NAMALWA (cell line): ENCODE measurements at places on chromosomes 3 and 15.

DNA sequence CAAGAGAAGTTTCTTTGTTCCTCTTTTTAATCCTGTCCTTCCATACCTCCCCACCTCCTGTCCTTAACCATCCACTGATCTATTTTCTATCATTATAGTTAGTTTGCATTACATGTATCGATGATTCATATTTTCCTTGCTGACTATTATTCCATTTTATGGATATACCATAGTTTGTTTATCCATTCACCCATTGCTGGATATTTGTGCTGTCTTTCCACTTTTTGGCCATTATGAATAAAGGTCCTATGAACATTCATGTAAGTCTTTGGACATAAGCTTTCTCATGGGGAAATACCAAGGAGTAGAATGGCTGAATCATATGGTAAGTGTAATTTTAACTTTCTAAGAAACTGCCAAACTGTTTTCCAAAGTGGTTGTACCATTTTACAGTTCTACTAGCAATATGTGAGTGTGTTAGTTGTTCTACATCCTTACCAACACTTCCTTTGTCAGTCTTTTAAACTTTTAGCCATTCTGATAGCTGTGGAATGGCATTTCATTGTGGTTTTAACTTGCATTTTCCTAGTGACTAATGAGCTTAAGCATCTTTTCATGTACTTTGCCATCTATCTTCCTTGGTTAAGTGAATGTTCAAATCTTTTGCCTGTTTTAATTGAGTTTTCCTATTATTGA lies 11.7 kb downstream of the ATP6V1A start:
- DNase-seq, result no peak

DNA sequence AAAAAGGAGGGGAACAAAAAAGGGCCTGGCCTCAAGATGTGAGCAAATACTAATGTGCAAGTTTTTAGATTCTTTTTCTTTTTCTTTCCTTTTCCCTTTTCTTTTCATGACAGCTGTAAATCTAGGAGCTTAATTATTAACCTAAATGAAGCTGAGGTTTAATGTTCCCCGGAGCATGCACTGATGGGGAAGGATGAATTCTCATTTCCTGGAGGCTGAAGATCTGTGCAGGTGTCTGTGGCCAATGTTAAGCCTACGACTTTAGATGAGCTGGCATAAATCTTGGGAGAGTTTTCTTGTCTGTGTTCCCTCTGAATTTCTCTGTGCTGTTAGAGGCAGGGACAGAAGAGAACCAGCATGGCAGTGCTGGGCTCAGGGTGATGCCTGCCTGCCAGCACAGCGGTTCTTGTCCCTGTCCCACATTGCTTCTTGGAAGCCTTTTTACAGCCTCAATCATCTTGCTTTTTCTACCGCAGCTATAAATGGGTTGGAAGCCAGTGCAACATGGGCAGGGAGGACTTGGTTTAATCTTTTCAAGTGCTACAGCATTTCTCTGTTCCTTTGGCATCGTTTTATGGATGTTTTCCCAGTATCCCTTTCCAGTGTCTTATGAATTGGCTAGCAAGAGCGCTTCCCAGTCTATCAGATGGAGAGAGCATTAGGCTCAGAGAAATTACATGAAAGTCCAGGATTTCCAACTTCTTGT lies 119.1 kb downstream of the ATG7 start:
- no peak for DNase-seq

GRCh38 chr15:34737477-34737876 lies 17.3 kb downstream of the GJD2 start:
- DNase-seq, result no peak

- DNase-seq, result no peak
These were observed 109.9 kb downstream of the DNAJB8 start for GRCh38 chr3:128356822-128357221.

DNA sequence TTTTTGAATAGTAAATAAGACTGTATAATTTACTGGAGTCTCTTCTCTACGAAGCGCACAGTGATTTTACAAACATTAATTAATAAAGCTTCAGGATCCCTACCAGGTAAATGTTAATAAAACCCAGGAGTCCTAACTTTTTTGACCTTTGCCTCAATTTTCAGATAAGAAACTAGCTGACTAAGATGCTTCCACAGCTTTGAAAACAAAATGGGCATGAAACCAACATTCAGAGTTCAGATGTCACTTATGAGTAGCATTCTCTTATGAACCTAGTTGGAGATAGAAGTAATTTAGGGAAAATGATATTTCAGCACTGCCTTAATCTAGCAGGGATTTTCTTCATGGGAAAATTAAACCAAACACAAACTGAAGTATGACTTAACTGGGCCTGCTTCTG lies 13.0 kb upstream of the FHIT start:
- no peak for DNase-seq

GRCh38 chr3:113223475-113224281 lies 12.3 kb downstream of the BOC start:
- no peak for DNase-seq

GRCh38 chr3:152026033-152026556 lies 152.7 kb downstream of the SUCNR1 start:
- DNase-seq, result peak; percentile 23

DNA sequence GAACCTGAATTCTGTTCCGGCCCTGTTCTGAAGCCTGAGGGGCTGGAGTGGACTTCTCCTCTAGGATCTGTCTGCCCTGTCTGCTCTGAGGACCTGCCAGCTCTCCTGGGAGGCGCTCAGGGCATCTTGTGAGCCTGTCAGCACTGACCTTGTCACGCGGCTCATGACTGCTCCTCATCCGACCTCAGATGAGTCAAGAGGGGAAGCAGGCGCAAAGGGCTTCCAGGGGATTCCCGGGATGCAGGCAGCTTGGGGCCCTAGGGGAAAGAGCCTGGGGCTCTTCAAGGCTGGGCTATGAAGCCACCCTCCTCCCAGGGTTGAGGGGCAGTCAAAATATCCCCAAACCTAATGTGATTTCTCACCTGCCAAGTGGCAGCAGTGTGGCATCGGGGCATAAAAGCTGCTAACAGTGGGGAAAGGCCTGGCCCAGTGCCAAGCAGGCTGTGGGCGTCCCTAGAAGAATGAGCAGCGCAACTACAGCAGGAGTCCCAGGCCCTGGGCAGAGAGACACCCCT lies 27.6 kb upstream of the ANKDD1A start:
- no peak for DNase-seq

GRCh38 chr3:107347751-107348150 lies 29.5 kb upstream of the CCDC54 start:
- DNase-seq, result no peak

GRCh38 chr3:151912028-151912427 lies 38.6 kb downstream of the SUCNR1 start:
- no peak for DNase-seq

DNA sequence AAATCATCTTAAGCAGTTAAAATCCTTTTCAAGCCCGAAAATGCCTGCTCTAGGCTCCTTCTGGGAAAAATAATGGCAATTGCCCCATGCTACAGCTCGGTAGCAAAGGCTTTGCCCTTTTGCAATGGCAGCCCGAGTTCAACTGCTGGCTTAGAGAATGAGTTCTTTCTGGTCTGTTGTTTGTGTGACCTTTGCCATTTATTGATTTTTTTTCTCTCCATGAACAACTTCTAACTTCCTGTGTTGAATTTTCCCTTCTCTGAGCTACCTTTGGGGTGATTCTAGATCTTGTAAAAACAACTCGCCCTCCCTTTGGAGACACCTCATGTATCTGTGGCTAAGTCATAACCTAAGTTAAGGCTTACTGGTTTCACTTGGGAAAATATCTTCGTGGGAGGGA lies 139.3 kb downstream of the PLCH1 start:
- DNase-seq, result no peak

DNA sequence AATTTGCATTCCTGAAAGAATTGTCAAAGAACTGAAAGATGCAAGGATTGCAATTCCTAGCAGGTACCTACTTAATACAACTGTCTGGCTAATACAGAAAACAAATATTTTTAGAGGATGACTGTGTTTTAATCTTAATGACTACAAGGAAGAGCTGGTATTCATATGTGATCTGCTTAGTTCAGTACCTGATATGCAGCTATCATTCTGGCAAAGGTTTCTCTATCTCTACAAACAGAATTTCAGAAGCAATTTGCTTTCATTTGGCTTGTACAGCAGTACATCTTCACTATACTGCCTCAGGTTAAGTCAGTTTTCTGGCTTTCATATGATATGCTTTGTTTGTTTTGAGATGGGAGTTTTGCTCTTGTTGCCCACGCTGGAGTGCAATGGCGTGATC lies 51.3 kb downstream of the TBL1XR1 start:
- DNase-seq, result peak; percentile 60

GRCh38 chr3:153163393-153163724 lies 1.3 kb downstream of the RAP2B start:
- no peak for DNase-seq

DNA sequence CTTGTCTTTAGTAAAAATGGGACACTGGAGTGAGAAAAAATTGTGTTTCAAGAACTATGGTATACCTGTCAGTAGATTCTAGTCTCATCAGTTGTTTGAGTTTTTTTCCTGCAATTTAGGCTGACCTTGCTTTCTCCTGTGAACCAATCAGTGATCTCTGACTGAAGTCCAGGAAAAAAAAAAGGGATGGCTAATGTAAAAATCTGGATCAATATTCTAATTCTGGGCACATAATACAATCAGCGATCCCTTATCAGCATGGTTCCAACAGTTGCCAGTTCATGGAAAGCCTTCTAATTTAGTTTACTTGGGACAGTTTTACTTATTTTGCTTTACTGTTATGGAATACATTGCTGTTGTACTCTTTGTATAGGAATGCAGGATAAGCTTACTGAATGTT lies 17.0 kb downstream of the TRPM7 start:
- DNase-seq, result no peak

DNA sequence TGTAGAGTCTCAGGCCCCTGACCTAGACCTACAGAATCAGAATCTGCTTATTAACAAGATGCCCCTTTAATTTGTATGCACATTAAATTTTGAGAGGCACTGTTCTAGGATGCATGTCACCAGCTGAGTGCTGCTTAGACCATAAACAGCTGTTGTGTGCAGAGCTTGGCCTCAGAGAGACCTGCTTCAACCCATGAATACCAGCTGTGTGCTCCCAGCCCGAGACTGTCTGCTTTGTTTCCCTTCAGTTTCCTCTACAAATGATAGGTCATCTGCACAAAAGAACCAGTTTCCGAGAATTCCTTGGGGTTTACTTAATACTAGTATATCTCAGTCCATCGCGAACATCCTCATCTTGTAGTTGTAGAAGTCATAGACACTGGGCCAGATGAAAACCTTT lies 158.5 kb upstream of the PFN2 start:
- no peak for DNase-seq

DNA sequence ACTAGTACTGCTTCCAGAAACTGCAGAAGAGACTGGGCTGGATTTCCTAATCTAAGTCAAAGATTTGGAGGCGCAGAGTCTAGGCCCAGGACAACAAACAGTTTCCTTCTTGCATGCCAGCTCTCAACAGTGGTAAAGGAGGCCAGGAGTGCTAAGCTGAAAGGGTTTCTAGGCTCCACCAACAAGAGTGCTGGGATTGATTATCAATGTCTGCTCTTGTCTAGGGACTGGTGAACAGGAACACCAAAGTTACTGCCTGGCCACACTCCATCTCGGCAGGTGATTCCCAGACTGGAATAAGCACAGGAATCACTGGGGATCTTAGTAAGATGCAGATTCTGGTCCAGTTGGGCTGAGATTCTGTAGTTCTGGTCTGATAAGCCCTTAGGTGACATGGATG lies 22.8 kb upstream of the FGD5 start:
- DNase-seq, result no peak
